Activated CD8-positive, alpha-beta memory T cell treated with anti-CD3 and anti-CD28 coated beads, Interleukin-2, amount 50 U/mL, for 48 hours (primary cell): ENCODE measurements at places on chromosomes 6 and 20.

- no peak for DNase-seq
Measured at GRCh38 chr6:71033171-71033570, 76.3 kb upstream of the B3GAT2 start.

DNA sequence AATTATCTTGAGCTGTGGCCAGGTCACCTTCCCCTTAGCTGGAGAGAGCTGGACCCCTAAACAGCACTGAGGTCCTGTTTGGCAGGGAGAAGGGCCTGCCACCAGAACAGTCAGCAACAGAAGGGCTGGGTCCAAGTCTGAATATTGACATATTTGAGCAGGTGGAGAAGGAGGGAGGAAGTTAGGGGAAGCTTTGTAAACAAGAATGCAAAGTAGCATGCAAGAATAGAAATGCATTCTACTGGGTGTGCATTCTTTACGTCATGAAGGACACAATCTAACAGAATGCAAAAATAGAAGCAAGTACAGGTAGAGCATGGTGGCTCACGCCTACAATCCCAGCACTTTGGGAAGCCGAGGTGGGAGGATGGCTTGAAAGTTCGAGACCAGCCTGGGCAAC, 100.5 kb downstream of the QRSL1 start:
- DNase-seq = no peak

- no peak for DNase-seq
Measured at GRCh38 chr6:145727817-145728388, 7.4 kb downstream of the EPM2A start.

DNA sequence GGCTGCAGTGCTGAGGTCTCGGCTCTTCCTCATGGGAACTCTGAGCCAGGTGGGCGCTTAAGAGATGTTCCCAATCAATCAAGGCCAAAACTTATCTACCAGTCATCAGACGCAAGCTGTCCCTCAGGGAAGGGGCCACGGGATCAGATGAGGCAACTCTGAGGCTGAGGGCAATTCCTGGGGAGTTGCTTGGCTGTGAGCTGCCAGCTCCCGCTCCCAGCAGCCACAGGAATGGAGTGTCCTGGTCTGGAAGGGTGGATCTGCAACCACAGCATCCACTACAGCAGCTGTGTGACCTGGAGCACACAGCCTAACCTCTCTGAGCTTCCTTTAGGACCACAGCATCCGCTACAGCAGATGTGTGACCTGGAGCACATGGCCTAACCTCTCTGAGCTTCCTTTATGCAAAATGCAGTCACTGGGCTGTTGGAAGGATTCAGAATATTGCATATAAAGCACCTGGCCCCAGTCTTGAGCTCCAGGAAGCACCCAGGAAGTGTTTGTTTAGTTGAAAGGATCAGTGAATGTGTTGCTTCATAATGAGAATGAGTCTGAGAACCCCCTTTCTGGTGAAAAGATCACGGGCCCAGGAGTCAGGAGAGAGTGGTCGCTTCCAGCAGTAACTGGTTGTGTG, 60.9 kb downstream of the TFAP2C start:
- no peak for DNase-seq

DNA sequence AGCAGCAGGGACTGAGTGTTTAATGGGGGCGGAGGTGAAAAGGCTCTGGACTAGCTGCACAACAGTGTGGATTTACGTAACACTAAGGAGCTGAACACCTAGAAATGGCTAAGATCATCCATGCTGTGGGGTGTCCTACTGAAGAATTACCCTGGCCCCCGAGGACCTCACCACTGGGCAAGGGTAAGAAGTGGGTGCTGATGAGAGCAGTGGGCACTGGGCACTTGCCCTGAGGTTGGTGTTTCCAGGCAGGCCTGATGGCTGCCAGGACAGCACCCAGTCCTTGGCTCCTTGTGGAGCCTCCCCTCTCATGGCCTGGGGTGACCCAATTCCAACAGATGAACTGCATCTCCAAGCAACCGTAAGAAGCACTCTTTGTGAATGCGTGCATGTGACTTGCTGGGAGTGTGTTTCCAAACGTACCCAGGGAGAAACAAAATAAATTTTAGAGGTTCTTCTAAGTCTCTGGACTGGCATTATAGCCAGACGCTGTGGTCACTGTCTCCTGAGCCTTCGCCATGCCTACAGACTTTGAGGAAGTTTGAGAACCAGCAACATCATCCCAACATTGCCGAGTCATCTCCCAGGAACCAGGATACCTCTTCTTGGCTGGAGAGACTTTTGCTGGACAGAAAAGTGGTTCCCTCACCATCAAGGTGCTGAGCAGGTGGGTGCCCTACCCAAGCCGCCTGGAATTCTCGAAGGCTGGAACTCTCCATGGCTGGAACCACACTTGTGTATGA, 245.9 kb downstream of the ERMARD start:
- peak; percentile 34 for DNase-seq

DNA sequence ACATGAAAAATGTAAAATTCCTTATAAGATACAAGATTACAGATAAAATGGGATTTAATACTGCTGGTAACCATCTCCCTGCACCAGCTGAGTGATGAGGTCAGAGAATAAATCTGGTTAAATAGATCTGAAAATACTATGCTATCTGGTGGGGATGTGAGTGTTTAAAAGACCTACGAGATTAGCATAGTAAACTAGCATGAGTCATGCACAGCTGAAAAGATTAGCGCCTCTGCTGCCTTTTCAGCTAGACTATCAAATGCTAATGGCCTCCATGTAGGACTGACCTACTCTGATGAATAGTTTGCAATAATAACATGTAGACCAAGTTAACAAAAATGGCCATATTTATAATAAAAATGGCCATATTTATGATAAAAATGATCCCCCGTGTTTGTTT, 553.3 kb downstream of the C6orf118 start:
- no peak for DNase-seq

DNA sequence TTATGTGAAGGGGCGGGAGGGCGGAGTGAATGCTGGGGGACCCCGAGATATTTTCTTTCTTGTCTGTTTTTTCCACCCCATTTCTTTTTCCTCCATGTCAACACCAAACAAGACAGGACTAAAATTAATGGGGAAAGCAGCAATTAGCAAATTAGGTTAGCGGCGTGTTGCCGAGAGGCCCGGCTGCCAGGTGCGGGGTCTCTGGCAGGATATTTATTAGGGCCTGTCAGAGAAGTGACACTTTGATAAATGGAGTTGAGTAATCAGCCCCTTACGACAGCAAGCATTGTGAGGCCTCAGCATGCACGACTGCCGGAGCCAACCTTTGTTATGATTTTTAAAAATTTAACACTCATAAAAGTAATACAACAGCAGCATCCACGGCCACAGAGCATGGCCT, 193.8 kb downstream of the DHX35 start:
- DNase-seq = no peak

DNA sequence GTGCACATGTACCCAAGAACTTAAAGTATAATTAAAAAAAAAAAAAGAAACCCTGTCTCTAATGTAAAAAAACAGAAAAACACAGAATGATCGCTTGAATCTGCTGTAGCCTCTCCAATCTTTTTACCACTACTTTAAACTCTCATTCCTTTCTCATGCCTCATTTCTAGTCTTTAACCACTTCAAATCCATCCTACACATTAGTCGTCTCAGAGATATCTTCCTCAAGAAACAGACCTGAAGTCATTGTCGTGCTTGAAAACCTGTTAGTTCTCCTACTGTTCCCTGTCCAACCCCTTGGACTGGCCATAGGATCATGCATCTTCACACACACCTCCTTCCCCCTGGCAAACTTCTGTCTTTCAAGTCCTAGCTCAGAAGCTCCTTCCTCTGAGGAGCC, 112.1 kb upstream of the BCLAF1 start:
- DNase-seq = no peak

- peak; percentile 53 for DNase-seq
Measured at GRCh38 chr6:14728396-14729024, 517.4 kb upstream of the JARID2 start.

- no peak for DNase-seq
Measured at GRCh38 chr6:84582997-84583396, 181.4 kb downstream of the TBX18 start.

DNA sequence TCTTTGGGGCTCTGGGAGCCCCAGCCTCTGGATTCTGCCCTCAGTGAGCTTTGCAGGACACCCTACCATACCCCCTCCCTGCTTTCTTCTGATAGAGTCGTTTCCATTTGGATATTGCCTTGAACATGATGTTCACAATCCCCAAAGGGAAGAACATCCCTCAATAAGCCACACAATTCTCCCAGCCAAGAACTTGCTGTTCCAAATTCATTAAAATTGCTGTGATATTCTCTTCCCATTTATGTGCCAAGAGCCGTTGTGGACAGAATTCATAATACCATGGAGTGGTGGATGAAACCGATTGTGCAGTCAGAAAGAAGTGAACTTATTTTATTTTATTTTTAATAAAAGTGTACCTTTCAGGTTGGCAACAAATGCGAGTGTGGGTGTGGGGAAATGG, 95.8 kb downstream of the DHX35 start:
- DNase-seq = no peak

GRCh38 chr6:111171577-111172400, 84.5 kb downstream of the SLC16A10 start:
- DNase-seq = no peak

- no peak for DNase-seq
Measured at GRCh38 chr6:26088344-26088743, 1.1 kb downstream of the HFE start.
